ENCODE measurements at places on chromosomes 6 and 20.

- no peak for DNase-seq
Measured at GRCh38 chr6:154127657-154128056, 88.6 kb downstream of the OPRM1 start.

- DNase-seq = no peak
Measured at GRCh38 chr6:6856538-6857523, 250.9 kb upstream of the RREB1 start.

GRCh38 chr6:56289721-56290120 is 42.3 kb upstream of the COL21A1 start:
- no peak for DNase-seq

DNA sequence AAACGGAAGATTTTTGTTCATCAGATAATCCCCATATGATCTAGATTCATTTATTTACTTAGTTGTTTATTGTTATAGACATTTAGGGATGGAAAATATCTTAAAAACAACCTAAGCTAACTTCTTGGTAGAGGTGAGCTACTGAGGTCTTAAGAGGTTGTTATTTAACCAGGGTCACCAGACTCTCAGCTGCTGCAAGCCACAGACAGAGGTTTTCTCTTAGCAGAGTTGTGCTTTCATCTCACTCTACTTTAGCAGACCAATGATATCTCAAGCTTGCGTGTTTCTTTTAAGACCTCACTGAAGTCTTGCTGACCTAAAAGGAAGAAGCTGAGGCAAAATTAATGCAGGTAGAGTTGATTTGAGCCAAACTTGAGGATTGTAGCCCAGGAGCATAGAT is 43.6 kb downstream of the NCOA7 start:
- DNase-seq = no peak

DNA sequence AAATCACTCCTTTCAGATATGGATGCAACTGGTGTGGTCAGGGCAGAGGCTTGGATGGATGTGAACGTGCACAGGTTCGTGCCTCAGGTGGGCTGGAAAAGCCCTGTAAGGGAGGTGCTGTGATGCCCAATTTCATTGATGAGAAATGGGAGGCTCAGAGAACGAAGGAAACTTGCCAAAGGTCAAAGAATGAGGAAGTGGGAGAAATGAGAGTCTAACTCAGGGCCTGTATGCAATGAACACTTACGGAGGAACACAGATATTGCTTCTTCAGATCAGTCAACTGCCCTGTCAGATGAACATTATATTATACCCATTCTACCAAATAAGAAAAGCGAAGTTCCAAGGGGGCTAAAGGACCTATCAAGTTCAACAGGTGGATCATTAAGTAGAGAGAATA is 134.7 kb downstream of the RCAN2 start:
- no peak for DNase-seq

Measured in Kasumi-1 (cell line).